Stimulated activated CD4-positive, alpha-beta T cell treated with anti-CD3 and anti-CD28 coated beads, Interleukin-4, amount 100 ng/mL, for 48 hours (primary cell): ENCODE measurements at places on chromosomes 16 and 17.

GRCh38 chr16:47660540-47660939 lies 199.4 kb downstream of the PHKB start:
- no peak for DNase-seq

DNA sequence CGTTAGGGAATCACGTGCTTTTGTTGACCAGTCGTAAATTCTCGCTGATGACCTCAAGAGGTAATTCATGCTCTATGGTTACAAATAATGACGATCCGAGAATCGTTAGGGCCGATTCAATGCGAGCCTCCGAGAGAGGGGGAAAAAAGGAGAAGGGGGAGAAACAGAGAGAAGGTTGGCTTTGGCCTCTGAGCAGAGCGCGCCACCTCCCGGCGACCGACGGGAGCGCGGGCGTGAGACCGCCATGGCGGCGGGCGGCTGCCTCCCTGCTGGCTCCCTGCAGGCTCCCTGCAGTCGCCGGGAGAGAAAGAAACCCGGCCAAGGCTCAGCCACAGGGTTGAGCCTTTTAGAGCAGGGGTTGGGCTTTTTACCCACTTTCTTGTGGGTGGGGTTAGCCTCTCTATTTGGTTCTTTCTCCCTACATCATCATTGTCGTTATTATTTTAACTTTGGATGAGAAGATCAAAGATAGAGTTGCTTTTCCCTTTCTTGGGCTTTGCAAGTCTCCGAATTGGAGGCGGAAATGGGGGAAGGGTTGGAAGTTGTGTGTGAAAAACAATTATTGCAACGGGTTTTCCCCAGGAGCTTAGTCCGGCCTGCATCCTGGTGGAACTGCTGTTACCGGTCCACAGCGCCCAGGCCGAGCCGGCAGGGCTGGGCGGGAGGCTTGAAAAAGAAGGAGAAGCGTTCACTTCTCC lies 410 bp upstream of the HOXB5 start:
- DNase-seq, result peak; percentile 77

- DNase-seq, result no peak
Measured at GRCh38 chr16:58464047-58464915, 35.7 kb upstream of the NDRG4 start.

DNA sequence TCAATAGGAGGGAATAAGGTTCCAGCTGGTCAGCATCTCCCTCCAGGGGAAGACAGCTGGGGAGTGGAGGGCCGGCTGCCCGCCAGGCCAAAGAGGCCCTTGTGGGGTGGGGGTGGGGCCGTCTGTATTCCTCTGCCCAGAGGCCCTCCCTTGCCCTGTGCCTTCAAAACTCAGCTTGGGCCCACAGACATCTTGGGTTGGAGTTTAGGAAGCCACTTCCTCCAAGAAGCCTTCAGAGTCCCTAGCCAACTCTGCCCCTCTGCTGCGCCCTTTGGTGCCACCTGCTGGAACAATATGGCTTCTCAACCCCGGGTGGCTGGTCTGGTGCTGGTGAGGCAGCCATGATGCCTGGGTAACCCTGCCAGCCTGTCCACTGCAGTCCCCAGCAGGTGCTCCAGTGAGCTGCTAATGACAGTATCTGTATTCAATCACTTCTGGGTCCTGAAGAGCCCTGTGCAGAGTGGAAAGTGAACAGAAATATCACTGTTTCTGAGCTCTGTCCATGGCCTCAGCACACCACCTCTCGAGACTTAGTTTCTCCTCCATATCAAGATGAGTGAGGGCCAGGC lies 16.7 kb downstream of the HSD11B2 start:
- peak; percentile 72 for DNase-seq

DNA sequence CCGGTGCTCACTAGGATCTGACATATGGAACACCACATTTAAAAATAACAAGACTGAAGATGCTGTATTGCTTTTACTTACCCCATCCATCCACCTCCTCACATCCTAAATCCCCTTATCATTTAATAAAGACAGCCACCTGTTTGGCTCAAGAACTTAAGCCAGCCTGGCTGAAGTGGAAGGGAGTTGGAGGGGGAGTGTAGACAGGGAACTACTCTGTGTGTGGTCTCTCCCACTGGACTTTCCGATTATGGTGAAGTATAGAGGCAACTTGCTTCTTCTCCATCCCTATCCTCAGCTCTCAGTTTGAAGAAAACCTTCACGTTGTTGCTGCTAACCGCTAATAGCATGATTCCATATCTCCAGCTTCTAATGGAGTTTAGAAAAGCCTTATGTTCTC lies 313.4 kb downstream of the CDH11 start:
- no peak for DNase-seq

DNA sequence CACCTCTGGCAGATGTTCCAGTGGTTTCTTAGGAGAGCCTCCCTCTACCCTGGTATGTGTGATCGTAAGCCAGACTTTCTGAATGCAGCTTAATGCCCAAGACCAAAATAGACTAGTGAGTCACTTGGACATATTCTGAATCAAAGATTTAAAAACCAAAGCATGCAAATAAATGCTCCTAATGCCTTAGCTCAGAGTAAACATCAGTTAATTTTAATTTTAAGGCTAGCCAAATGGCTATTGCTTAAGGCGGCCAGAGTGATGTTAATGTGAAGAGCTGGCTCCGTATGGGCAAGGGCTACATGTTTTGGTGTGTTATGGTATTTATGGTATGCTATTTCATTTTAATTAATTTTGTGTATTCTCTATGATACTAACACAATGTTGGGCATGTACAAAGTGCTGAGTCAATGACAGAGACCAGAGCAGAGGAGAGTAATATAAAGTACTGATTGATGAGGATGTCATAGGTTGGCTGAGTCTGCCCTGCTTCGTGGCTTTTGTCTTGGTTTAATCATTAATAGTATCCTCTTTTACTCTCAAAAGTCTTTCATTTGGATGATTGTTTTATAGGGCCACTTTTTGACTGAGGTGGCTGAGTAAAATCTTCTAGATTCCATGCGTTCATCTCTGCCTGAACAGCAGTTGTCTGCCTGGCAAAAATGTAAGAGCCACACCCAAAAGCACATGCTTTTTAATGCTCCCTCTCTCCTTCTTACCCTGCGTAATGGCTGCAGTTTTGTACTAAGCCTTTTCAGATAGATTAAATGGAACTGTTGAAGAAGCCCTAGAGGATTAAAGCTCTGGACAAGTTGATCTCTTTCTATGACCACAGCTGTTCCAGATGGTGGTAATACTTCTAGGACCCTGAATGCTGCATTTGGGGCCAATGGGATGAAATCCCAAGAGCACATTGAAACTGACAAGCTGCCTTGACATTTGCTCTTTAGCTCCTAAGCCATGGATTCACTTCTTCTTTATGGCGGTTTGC lies 59.6 kb downstream of the MAP2K6 start:
- no peak for DNase-seq

DNA sequence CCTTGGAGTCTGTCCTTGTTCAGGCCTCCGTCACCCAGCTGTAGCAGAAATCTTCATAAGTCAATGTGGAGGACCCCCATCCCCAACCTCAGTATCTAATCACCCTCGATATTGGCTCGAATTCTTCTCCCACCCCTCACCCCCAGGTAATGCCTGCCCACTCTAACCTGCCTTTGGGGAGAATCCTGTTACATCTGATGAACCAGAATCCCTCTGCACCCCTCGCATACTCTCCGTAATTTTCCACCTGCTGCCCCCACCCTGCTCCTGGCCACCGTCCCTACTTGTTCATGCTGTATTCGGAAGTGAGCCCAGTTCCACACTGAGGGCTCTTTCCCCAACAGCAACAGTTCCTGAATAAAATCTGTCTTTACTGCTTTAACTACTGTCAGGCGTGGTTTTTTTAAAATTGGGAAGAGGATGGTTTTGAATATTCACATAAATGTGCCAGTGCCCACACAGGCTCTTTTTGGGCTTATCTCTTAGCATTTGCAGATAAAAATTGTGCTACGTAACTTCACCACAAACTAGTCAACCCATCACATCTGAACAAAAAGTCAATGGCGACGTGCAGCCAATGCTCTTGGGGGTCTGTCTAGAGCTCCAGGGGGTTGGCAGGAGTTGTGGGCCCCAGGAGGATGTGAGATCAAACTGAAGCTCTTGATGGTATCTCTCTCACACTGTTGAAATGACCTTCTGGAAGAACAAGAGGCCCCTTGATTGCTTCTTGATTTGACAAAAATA lies 73.7 kb downstream of the NETO2 start:
- DNase-seq, result no peak

DNA sequence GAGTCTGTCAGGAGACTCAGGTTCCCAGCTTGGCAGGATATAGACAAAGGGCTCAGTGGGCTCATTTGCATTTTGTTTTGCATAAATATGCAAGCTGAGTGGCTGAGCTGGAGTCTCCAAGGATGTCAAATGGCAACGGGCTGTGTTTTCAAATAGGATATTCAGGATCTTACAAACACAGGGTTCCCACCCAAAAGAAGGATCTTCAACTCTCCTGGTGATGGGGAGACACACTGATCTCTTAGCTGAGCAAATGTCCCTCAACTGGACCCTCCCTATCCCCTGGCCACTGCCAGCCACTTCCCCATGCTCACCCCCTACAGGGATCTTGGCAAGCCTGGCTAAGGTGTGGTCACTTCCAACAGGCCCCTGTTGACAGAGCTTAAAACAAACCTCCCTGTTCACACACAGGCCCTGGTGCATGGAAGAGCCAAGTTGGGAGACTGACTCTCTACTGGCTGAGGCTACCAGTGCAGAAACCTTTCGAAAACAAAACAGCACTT lies 61.6 kb downstream of the SOX9 start:
- DNase-seq, result no peak

DNA sequence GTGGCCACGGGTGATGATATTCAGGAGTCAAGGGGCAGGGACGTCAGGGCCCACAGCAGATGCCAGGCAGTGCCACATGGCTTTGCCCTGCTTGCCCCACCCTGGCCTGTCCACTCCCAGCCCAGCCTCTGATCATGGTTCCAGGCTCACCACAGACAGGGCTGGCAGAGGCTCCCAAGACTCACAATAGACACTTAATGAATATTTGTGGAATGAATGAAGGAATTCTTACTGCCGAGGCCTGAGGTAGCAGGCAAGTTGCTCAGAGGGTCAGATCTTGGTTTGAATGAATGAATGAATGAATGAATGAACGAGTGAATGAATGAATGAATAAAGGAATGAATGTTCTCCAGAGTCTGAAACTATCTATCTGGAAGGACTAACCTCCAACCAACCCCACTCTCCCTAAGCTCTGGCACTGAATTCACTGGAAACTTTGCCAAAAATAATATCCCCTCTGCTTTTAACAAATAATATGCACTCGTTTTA lies 60.9 kb downstream of the RAI1 start:
- DNase-seq, result no peak

- DNase-seq, result no peak
Measured at GRCh38 chr17:34709158-34709754, 129.9 kb downstream of the TMEM132E start.

GRCh38 chr17:32927724-32928585 lies at the start of gene TMEM98:
Gene TMEM98, plus strand, starts transcription at chr17:32928153. Its CDS starts 3,376 bp downstream, at chr17:32931529.
- DNase-seq, result no peak

DNA sequence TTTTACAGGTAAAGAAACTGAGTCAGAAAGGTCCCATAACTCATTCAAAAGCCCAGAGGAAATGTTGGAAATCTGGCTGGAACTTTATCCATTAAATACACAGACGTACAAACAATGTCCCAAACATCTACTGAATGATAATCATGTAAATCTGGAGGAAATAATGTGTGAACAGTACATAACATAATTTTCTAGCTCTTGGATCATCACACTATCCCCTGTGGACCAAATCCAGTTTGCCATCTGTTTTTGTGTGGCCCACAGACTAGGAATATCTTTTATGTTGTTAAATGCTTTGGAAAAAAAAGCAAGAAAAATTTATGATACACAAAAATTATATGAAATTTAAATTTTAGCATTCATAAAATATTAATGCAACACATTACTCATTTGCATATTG lies 389.9 kb upstream of the SOX9 start:
- no peak for DNase-seq

- DNase-seq, result no peak
Measured at GRCh38 chr17:31570951-31571892, 179.7 kb downstream of the RAB11FIP4 start.

- DNase-seq, result no peak
Measured at GRCh38 chr17:65170839-65171238, 33.7 kb downstream of the RGS9 start.

DNA sequence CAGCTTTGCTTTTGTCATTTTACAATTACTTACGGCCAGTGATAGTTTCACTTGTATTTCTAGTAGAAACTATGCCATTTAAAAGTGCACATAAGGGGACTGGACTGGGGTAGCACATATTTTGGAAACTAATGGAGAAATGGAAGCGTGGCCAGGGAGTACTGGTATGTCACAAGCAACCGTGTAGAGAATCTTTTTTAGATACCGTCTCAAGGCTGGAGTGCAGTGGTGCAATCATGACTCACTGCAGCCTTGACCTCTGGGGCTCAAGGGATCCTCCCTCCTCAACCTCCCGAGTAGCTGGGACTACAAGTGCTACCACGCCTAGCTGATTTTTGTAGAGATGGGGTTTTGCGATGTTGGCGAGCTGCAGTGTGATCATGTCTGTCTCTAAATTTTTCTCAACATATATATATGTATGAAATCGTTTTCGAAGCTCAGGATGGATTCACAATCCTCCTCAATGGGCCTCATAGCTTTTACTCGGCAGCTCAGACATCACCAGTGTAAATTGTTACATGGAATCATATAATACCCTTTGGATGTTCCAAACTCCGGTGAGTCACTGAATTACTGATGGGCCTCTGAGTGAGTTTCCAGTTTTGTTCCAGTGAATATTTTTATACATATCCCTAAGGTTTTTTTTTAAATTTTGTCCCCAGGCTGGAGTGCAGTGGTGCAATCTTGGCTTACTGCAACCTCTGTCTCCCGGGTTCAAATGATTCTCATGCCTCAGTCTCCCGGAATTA lies 51.7 kb downstream of the ZNF778 start:
- DNase-seq, result no peak

GRCh38 chr16:86986809-86987487 lies 330.2 kb downstream of the C16orf95 start:
- DNase-seq, result no peak

DNA sequence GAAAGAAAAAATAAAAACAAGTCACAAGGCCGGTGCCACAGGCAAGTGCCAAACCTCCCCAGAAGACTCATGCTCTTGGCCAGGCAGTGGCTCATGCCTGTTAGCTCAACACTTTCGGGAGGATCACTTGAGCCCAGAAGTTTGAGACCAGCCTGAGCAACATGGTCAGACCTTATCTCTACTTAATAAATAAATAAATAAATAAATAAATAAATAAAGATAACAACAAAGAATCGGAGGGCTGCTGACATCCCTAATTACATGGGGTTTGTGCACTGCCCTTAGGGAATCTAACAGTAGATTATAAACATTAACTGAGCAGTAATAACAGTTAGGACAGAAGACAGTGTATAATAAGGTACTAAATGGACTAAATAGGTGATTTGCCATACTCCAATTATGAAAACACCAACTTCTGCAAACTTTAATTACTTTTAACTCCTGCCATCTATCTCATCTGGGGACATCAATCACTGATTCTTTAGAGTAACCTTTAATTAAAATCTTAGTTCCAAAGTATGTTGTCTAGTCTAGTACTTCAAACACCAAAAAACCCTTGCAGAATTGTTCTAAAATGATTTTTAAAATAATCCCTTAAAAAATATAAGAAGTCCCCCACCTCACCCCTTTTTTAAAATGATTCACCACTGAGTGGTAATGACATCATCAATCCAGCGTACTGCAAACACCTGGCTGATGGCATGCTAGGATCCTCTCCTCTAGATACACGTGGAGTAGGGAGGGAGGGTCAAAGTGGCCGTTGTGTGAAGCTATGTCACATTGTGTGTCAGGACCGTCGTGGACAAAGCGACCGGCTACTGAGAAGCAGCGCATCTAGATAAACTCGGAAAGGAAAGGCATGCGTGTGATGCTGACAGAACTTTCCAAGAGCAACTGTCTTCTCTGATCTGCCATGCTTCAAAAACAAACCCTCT lies 28.5 kb downstream of the CYTH1 start:
- DNase-seq, result no peak
